Stimulated activated CD8-positive, alpha-beta memory T cell treated with anti-CD3 and anti-CD28 coated beads, Interleukin-15, amount 100 ng/mL, for 4 hours (primary cell): ENCODE measurements at places on chromosomes 6 and 20.

GRCh38 chr6:20542927-20543602, 8.8 kb downstream of the CDKAL1 start:
- no peak for DNase-seq

GRCh38 chr20:35954907-35955251, 577 bp upstream of the SCAND1 start:
- DNase-seq = no peak

DNA sequence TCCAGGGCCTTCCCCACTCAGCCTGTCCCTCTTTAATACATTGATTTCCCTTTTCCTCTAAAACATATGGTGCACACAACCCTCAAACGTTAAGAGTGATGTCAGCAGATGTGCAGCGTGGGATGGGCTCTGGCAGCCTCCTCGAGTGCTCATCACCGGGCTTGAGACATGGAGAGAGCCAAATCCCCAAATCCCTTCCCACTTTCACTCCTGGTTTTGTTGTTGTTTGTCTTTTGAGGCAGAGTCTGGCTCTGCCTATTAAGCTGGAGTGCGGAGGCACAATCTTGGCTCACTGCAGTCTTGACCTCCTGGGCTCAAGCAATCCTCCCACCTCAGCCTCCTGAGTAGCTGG, 5.8 kb upstream of the PLTP start:
- DNase-seq = no peak

- DNase-seq = no peak
These were observed 3.9 kb upstream of the PRDM13 start for GRCh38 chr6:99602520-99603420.

- no peak for DNase-seq
These were observed 858.0 kb upstream of the FLRT3 start for GRCh38 chr20:15195378-15195777.

DNA sequence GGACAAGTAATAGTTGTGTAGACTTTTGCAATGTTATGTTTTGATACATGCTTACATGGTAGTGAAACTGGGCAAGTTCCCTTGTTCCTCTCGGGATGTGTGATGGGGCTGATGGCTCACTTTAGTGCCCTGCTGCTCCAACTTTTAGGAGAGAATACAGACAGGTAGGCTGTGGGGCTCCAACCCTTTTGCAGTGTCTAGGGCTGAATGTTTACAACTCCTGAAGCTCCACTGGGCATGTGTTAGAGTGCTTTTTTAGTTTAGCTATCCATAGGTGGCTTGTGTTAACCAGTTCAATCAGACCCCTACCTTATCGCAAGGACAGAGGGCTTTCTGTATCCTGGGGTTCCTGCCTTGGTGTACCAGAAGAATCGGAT, 33.8 kb downstream of the SERPINB6 start:
- no peak for DNase-seq

DNA sequence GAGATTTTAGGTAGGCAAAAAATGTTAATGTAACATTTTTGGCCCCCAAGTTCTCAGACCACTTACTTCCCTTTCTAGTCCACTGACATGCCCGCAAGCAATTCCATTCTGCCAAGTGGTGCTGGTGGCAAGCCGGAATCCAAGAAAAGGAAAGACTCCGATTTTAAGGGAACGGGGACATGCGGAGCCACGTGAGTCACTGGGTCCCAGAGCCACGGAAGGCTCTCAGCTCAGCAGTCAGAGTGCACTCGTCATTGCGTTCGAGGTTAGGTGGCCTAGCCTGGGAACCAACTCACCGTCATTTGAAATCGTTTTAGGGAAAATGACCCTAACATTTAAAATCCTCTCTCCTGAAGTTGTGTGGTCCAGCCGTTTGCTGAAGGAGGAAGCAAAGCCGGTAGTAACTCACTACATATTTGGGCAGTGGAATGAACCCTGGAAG, 711 bp upstream of the SIRT5 start:
- DNase-seq = no peak

DNA sequence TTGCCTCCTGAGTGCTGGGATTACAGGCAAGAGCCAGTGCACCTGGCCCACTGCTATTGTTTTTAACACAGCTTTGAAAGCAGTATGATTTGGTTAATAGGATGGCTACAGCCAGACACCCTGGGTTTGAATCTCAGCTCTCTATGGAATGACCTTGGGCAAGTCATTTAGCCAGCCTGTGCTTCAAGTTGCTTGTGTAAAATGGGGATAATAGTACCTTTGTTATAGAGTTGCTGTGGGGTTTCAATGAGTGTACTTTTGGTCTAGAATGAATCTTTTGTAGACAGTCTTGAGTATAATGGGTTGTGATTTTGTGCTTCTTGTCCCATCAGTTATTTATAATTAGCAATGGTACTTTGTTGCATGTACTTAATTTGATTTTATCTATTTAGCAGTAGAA, 70.9 kb downstream of the JARID2 start:
- DNase-seq = no peak

DNA sequence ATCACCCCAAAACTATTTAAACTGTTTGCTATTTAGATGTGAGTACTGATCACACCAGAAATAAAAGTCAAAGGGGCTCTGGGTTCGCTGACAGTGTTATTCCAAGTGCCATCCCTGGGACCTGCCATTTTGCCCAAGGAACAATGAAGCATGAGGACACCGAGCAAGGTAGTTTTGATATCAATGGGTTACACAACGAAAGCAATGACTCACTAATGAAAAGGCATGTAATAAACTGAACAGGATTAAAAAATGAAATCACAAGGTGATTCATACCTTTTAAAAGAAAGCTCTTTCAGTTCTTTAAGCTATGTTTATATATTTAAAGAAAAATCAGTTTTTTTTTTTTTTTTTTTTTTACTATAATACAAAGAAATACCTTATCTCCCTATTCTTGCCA, 102.0 kb downstream of the HS3ST5 start:
- no peak for DNase-seq

- no peak for DNase-seq
These were observed 1.8 kb downstream of the RALGAPA2 start for GRCh38 chr20:20710443-20711315.

- no peak for DNase-seq
These were observed 84.3 kb upstream of the MRPS10 start for GRCh38 chr6:42301986-42302385.

GRCh38 chr6:27205375-27206278, 41.9 kb upstream of the PRSS16 start:
- no peak for DNase-seq

- no peak for DNase-seq
These were observed 174.7 kb downstream of the DHX35 start for GRCh38 chr20:39136798-39137197.

- DNase-seq = no peak
These were observed 12.3 kb upstream of the RAET1L start for GRCh38 chr6:150037526-150038201.

GRCh38 chr20:43691928-43692524, 25.1 kb downstream of the MYBL2 start:
- no peak for DNase-seq

- no peak for DNase-seq
These were observed 19.1 kb downstream of the TAB2 start for GRCh38 chr6:149336609-149336928.

- no peak for DNase-seq
These were observed 3.9 kb downstream of the ROMO1 start for GRCh38 chr20:35702824-35703695.

GRCh38 chr20:42587427-42587826, 602.3 kb downstream of the PTPRT start:
- DNase-seq = no peak

GRCh38 chr6:168499045-168499650, 58.2 kb downstream of the SMOC2 start:
- no peak for DNase-seq

GRCh38 chr6:45021676-45022075, 306.5 kb upstream of the RUNX2 start:
- no peak for DNase-seq

DNA sequence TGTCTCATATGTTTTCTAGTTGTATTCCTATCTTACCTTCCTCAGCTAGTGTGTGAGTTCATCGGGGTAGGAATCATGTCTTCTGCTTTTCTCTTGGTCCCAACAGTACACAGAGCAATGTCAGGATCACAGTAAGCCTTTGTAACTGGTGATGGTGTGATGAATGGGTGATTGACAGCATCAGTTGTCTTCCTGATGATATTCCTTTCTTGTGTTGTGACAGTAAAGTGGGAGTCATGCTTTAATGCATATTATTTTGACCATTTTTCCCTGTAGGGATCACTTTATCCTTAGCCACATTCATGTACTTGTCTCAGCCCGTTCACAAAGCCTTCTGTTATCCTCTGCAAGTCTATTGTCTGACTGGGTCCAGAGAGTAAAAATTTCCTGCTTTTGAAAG, 501.7 kb downstream of the UTRN start:
- no peak for DNase-seq

DNA sequence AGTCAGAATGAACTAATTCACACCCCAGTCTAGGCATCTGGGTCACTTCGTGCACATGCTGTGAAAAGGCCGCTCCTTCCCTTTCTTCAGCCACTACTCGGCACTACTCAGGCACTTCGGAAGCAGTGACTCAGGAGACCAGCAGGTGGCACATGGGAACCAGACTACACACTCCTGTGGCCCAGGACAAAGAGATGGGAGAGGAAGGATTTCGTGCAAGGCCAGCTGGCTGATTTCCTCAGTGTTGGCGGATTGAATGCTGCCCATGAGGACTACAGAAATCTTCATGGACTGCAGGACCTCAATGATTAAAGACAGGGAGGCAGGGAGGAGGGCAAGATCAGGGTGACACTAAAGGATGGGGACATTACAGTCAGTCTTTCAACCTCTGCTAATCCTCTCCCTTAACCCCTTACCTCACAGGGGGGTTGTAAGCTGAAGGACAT, 117.8 kb upstream of the SPACA1 start:
- no peak for DNase-seq

DNA sequence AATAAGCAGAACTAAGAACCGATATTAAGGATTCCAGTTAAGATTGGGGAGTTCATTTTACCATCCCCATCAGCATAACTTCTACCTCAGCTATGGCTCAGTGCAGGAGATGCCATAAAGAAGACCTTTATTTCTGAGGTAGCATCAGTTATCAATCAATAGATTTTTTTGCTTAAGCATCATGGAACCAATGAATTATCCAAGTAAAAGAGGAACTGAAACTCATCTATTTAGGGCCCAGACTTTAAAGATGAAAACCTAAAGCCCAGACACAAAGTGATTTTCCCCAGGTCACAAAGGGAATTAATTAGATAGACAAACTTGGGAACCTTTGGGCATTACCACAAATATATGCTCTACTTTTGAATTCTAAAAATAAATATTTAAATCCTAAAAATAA, 59.2 kb upstream of the TINAG start:
- DNase-seq = no peak

GRCh38 chr6:58290177-58290576, 972.7 kb downstream of the PRIM2 start:
- no peak for DNase-seq

GRCh38 chr20:61192337-61192950, 59.6 kb upstream of the CDH4 start:
- DNase-seq = no peak

DNA sequence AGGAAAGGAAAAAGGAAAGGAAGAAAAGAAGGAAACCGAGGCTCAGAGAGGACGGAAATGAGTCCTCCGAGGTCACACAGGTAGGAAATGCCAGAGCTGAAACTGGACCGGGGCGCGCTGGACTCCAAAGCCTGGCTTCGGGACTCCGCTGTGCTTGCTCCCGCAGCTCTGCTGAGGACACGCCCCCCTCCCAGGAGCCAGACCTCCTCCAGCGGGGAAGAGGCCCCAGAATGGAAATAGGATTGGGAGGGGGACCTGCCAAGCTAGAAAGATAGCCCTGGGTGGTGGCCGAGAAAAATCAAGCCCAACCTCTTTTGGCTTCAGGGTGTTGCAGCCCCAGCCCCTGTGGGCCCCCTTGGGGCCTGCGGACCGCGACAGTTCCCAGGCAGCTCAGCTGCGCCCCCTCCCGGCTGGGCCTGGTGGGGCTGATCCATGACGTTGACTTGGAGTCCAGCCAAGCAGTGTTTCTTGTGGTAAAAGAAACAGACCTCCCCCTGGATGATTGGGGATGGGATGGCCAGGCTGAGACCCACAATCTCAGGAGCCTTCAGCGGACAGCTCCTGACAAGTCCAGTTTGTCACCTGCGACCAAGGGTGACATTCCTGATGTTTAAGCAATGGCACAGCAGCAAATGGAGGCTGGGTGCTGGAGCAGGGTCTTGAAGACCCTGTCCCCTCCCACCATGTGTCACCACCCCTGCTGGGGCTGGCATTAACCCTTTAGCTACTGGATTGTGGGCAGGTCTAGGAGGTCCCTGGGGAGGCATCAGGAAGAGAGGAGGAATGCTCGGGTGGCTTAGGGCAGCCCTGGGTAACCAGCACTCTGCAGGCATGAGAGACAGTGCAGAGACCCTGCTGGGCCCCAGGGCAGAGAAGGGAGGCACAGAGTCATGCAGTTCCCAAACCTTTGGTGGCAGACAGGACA, 55.4 kb downstream of the RIPOR3 start:
- no peak for DNase-seq

- DNase-seq = no peak
These were observed 503.7 kb upstream of the IRAK1BP1 start for GRCh38 chr6:78363688-78364087.

DNA sequence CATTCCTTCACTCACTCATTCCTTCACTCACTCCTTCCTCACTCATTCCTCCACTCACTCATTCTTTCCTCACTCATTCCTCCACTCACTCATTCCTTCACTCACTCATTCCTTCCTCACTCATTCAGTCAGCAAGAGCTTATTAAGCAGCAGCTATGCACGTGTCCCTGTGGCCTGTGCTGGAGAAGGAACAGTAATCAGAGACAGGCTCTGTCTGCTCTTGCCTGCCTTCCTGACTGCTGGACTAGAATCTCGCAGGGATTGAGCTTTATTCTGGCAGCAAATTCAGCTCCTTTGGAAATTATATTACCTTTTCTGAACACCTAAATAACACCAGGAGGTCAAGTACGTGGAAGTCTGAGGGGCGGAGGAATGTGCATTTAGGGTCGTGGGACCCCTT, 138.9 kb upstream of the AGPAT4 start:
- DNase-seq = no peak

GRCh38 chr6:96465321-96465903, 56.2 kb upstream of the UFL1 start:
- DNase-seq = no peak

- DNase-seq = no peak
These were observed 243.1 kb downstream of the NFATC2 start for GRCh38 chr20:51299413-51299812.

DNA sequence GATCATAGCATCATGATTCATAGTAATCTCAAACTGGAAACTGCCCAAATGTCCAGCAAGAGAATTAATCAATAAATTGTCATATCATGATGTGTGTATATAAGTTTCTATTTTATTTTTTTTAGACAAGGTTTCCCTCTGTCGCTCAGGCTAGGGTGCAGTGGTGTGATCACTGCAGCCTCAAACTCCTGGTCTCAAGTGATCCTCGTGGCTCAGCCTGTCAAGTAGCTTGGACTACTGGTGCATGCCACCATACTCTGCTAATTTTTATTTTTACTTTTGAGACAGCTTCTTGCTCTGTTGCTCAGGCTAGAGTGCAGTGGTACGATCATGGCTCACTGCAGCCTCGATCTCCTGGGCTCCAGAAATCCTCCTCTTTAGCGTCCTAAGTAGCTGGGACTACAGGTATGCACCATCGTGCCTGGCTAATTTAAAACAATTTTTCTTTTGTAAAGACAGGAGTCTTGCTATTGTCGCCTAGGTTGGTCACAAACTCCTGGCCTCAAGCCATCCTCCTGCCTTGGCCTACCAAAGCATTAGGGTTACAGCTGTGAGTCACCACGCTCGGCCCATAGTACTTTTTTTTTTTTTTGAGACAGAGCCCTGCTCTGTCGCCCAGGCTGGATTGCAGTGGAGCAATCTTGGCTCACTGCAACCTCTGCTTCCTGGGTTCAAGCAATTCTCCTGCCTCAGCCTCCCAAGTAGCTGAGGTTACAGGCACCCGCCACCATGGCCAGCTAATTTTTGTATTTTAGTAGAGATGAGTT, 8.7 kb upstream of the ATRN start:
- no peak for DNase-seq
